Endothelial cell (in vitro differentiated cells): ENCODE measurements at places on chromosomes 6 and 20. TPM values are rescaled to one million over a fixed set of nuclear protein-coding genes. Genes with fewer than 3 reads are reported as not detected.

The FKBP1C gene
- 1.0 TPM for total RNA-seq

The DEFB116 gene
- not detected for total RNA-seq

The PRND gene
- total RNA-seq = 371 TPM

The TRIM40 gene
- total RNA-seq = not detected

The SLC2A10 gene
- total RNA-seq = 19.4 TPM

The CBLN4 gene
- total RNA-seq = not detected

The C6orf15 gene
- not detected for total RNA-seq

The ARFGEF3 gene
- 6.4 TPM for total RNA-seq

The FAM83C gene
- total RNA-seq = not detected

The SAPCD1 gene
- total RNA-seq = 2.4 TPM
